ENCODE measurements at places on chromosomes 5 and 9.

- DNase-seq, result no peak
These were observed 51.7 kb upstream of the VPS13A start for GRCh38 chr9:77125665-77126064.

- DNase-seq, result no peak
These were observed 435.5 kb upstream of the ZNF608 start for GRCh38 chr5:125181955-125182354.

- DNase-seq, result no peak
These were observed 7.5 kb downstream of the ZNF366 start for GRCh38 chr5:72499730-72500129.

- no peak for DNase-seq
These were observed 128.1 kb downstream of the FBXO38 start for GRCh38 chr5:148511810-148512347.

GRCh38 chr5:130335117-130335516, 430.9 kb downstream of the CHSY3 start:
- no peak for DNase-seq

DNA sequence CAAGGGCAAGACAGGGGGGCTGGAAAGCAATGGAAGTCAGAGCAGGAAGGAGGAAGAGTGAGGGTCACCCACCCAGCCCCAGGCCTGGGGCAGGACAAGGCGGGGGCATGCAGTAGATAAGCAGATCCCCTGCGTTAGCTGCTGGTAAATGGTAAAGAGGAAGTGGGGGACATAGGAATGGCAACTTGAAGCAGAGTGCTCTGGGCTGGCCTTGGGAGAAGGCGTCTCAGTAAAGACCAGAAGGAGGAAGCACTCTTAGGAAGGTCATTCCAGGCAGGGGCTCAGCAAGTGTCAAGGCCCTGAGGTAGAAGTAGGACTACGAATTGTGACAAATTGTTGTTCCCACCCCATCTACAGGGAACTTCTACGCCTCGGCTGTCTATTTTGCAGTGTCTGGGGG, 15.1 kb downstream of the TCOF1 start:
- no peak for DNase-seq

GRCh38 chr9:89721176-89721700, 116.4 kb downstream of the GADD45G start:
- DNase-seq, result no peak

GRCh38 chr9:134365791-134366222, 39.6 kb downstream of the RXRA start:
- no peak for DNase-seq

- no peak for DNase-seq
These were observed 63.5 kb downstream of the CEMIP2 start for GRCh38 chr9:71704796-71705195.

DNA sequence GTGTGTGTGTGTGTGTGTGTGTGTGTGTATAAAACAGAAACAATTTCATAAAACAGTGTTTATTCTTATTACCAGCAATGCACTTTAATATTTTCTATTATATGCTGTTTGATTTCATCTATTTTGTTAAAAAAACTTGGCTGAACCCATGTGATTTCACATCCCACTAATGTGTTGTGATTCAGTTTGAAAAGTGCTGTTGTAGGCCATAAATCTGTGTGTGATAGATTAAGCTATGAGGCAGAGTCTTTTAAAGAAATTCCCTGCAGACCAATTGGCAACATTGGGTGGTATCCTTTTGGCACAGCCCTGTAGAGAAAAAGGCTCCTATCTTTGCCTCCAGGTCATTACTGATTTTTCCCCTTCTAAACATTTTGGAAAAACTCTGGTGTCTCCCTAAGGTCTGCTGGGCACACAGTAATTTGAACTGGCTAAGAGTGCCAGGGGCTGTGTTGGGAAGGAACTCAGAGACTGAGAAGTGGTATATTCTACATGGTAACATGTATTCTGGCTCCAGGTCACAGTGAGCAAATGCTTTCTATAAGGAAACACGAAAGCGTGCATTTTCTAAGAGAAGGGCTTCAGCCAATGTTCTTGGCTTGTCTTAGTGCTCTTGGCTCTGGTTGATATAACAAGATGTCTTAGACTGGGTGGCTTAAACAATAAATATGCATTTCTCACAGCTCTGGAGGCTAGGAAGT, 4.5 kb downstream of the CAMK4 start:
- DNase-seq, result no peak

DNA sequence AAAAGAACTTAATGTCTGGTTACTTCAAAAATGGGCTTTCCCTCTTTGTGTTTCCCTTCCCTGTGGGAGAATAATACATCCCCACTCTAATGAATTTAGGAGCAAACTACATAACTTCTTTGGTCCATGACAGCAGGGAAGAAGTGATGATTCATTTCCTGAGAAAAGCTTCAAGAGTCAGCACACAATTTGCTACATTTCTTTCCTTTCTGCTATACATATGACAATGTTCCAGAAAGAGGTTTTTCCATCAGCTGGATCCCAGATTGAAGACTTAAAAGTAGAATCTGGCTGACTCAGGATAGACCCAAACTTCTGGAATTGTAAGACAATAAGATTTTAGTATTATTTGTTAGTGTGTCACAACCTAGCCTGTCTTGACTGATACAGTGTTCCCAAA, 126.1 kb downstream of the DRD1 start:
- no peak for DNase-seq

GRCh38 chr5:94433397-94434163, 184.8 kb downstream of the KIAA0825 start:
- DNase-seq, result no peak

DNA sequence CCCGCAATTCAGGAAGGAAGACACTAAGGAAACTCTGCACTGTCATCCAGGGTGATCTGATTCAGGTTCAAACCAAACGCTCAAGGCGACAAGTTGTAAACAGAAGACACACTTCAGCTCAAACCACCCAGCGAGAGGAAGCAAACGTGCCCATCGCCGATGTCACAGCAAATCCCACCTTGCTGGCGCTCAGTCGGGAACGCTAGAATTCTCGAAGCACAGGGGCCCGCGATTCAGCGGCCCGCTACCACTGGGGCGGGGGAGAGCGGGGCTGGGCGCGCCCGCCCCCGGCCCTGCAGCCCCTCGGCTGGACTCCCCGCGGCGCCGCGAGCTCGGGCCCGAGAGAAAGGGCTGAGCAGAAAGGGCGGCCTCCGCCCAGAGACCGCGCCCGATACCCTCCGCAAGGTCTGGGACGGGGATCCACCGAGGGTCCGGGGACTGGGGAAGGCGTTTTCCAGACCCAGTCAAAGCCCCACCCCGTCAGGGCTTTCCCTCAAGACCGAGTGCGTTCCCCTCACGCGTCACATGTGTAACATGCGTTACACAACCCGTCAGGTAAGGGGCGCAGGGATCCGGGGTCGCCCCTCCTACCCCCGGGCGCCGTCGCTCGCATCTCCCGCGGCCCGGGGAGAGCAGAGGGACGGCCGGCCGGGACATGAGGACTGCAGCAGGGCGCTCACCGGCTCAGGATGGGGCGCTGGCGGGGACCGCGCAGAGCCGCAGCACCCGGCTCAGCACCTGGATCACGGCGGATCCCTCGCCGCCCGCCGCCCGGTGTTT, 469 bp downstream of the AGTPBP1 start:
- peak; percentile 76 for DNase-seq

DNA sequence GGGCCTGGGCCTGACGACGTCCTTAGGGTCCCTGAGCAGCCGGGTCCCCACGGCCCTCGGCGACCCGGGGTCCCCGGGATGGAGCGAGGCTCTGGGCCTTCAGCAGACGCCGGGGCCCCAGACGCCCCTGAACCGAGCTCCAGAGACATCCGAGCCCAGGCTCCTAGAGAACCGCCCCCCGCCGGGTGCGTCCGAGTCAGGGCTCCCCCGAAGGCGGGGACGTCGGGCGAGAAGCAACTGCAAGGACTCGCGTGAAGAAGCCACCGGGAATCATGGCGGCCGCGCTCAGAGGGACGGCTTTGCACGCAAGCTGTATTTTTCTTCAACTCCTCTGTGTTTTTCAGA, 25.5 kb downstream of the IRX4 start:
- DNase-seq, result no peak

GRCh38 chr5:94782383-94782782, 163.9 kb downstream of the SLF1 start:
- no peak for DNase-seq

GRCh38 chr5:82664732-82665131, 386.6 kb upstream of the RPS23 start:
- no peak for DNase-seq

GRCh38 chr9:115103746-115104477, 14.0 kb downstream of the TNC start:
- no peak for DNase-seq

GRCh38 chr9:18857769-18858168, 175.2 kb downstream of the SAXO1 start:
- DNase-seq, result no peak

DNA sequence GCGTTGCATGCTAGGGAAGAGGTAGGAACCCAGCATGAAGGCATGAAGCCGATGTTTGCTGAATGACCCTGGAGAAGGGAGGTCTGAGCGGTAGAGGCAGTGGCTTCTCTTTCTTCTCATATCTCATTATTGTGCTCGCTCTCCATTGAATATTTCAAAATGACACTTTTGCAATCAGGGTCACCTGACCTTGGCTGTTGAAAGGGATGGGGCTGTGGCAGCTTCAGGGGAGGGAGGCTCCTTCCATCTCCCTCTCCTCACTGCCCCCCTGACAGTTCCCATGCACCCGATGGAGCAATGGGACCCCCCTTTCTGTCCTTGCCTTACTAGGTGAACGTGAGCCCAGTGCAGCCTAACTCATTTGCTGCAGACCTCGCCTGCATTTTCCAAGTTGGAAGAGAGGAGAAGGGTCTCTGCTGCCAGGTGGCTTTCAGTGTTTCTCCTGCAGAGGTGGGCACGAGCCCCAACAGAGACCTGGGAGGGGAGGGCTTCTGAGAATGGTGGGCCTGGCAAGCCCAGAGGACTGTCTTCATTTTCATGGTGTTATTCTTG, 17.9 kb downstream of the STC2 start:
- DNase-seq, result no peak

DNA sequence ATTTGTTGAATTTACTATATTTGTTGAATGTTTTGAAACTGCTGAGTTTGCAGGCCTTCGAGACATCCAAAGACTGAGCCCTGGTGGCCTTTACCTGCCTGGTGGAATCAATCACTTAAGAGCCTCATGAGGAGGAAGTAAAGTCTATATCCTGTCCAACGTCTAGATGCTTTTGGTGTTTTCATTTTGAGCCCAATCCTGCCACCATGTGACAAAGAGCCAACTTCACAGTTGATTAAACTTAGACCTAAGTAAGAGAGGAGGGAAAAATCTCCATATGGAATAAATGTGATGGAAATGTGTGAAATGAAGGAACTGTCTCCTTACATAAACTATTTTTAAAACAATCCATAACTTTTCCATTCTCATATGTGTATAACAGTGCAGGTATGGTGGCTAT, 220.1 kb downstream of the PRR16 start:
- no peak for DNase-seq

DNA sequence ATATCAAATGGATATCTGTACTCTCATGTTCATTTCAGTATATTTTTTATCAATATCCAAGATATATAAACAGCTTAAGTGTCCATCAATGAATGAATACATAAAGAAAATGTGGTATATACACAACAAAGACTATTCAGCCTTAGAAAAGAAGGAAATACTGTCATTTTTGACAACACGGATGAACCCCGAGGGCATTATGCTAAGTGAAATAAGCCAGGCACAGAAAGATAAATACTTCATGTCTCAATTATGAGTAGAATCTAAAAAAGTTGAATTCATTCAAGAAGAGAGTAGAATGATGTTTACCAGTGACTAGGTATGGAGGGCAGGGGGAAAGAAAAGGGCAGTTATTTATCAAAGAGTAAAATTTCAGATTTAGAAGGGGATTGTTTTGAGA, 949.8 kb upstream of the TYRP1 start:
- no peak for DNase-seq

DNA sequence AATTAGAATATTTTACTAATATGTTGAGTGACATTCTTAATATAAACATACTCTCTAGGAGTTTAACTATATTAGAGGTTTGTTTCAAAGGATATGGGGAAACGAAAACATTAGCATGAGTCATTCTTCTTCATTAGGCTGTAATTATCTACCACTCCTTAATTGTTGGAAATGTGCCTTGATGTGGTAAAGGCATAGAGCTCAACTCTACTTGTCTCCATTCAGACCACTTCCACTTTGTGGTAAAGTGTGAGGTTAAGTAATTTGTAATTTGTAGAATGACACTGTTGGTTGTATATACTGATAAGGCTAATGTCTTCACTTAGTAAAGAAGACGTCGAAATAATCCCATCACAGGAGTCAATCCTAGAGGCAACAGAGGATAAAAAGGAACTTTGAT, 58.1 kb downstream of the HAPLN1 start:
- DNase-seq, result no peak

- DNase-seq, result no peak
These were observed 281.9 kb downstream of the GAS1 start for GRCh38 chr9:86665416-86665815.

DNA sequence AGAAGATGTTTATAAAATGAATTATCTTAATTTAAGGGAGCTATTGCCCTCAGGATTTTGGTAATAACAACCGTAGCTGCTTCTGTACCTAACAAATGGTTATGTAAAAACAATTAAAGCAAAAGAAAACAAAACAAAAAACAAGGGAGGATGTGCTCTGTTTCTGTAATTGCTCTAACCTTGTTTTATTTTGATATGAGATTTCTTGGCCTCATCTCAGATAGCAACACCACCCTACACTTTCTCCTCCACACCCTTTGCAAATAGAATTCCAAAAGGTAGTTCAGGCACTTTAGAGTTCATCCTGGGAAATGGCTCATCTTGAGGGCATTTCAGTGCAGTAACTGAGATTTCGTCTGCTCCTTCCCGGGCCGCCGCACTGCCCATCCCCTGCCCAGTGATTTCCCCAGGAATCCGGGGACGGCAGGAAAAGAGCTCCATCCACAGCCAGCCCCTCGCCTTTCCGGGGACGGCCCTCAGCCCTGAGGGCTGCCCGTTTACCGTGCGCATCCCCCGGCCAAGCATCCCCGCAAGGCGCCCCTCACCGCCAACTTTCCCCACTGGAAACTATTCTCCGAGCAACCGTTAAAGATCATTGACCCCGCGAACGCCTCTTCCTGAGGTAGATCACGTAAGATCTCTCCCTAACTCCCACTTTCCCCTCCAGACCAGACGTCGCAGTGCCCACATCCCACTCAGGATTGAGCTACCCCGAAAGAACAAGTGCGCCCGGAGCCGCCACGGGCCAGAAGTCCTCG, 1.2 kb downstream of the FNBP1 start:
- no peak for DNase-seq

DNA sequence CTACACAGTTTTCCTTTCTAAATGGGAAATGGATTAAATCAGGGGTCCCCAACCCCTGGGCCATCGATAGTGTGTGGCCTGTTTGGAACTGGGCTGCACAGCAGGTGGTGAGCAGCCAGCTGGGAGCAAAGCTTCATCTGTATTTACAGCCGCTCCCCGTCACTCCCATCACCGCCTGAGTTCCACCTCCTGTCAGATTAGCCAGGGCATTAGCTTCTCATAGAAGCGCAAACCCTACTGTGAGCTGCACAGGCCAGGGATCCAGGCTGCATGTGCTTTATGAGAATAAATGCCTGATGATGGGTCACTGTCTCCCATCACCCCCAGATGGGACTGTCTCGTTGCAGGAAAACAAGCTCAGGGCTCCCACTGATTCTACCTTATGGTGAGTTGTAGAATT, 41.2 kb upstream of the FLT4 start:
- no peak for DNase-seq

All from activated naive CD4-positive, alpha-beta T cell treated with anti-CD3 and anti-CD28 coated beads, Interleukin-2, amount 50 U/mL, for 72 hours (primary cell).